ENCODE measurements at places on chromosomes 3 and 15.

DNA sequence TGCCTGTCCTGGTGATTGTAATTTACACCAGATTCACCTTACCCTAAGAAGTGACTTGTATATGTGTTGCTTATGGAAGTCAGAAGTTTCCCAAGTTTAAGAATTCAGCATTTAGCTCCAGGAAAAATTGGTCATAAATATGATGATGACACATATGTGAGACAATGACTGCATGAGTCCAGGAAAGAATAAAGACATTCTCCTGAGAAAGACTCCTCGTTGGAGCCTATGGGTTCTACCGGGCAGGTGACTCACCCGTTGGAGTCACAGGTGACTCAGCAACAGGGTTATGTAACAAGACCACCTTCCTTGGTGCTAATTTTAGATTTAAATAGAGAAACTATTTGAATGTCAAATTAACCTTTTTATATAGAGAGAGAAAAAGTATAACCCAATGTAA, 662.4 kb downstream of the FHIT start:
- no peak for DNase-seq

GRCh38 chr3:55207744-55208143, 279.4 kb downstream of the WNT5A start:
- no peak for DNase-seq

- DNase-seq = no peak
Observed at GRCh38 chr3:84442533-84442932, 516.3 kb upstream of the CADM2 start.

DNA sequence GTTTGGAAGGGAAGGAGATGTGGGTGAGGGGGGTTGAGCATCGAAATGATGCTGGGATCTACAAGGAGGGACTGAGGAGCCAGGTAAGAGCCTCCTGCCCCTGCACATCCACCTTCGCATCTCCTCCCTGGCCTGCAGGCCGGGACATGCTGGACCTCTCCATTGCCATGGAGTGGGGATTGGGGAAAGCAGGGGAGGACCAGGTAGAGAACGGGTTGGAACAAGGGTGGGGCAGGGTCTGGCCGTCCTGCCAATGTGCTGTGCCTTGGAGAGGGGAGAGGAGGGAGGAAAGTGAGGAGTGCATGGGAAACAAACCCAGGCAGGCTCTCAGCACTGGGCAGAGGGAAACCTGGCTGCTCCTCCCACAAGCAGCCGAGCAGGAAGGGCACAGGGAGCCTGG, 10.6 kb downstream of the PLA2G4B start:
- no peak for DNase-seq

DNA sequence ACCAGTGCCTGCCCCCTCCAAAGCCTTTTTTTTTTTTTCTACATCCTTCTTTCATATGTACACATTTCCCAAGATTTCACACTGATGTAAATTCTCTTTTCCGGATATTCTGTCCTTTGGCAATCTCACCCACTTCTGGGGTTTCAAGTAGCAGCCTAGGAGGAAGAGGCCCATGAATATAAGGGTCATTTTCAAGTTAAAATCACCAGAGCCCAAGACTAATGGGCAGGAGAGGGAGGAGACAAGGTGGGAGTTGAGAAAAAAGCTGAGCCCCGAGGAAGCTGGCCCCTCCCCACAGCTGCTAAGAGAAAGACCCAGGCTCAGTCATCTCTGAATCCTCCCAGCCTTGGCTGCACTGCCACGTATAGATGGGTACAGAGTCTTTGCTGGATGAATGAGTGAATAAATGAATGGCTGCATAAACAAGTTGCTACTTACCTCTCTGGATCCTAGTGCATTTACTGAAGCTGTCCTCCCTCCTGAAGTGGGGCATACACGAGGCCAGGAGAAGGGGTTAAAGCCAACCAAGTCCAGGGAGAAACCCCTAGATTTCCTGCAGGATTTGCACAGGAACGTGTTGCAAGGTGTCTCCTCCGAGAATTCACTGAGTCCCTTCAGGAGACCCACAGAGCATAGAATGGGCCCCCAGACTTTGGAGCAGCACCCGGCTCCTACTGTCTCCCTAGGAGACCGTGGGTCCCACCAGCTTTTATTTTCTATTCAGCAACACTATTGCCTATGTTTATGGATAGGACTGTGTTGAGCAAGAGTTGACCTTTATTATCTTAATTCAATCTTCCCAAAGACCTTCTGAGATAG, 100.8 kb upstream of the LIPC start:
- DNase-seq = no peak

GRCh38 chr3:13376091-13376490, 44.0 kb downstream of the NUP210 start:
- DNase-seq = no peak

GRCh38 chr3:175255698-175256097, 396.6 kb downstream of the NAALADL2 start:
- DNase-seq = no peak

DNA sequence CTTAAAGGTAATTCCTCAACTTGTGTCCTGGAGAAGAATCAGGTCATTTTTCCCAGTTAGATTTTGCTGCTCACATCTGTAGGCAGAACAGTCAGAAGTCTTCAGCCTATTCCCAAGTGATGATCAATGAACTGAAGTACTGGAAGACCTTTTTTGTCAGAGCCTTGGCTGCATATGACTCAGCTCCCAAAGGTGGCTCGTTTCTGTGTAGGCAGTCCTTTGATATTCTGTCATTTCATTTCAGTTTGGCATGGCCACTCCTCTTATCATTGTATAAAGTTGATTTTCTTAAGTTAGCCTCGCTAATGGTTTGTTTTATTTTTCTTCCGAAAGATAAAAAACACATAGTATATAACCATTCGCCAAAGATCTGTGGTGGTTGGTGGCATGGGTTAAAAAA, 90.7 kb downstream of the KLHL25 start:
- no peak for DNase-seq

GRCh38 chr3:109152320-109152719, 15.8 kb downstream of the C3orf85 start:
- DNase-seq = no peak

DNA sequence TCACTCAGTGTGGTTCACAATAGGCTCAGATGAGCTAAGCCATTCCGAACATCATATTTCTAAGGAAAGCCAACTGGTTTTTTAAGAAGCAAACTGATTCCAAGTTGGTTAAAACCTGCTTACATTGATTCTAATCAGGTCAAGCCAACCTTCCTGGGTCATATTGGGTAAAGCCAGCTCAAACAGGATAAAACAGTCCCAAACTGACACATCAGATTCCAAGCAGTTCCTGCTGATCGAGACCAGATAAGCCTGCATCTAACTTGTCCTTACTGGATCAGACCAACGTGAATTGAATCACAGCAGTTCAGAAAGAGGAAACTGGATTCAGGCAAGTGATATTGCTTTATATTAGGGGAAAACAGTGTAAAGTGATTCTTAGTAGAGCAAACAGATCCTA, 18.6 kb upstream of the THSD4 start:
- no peak for DNase-seq

- DNase-seq = no peak
Observed at GRCh38 chr3:9600597-9600996, 47.0 kb upstream of the LHFPL4 start.

GRCh38 chr15:35679186-35679585, 133.2 kb upstream of the DPH6 start:
- no peak for DNase-seq

- DNase-seq = no peak
Observed at GRCh38 chr3:51382076-51382745, 2.9 kb upstream of the MANF start.

Measured in activated CD8-positive, alpha-beta memory T cell treated with anti-CD3 and anti-CD28 coated beads for 1 hour (primary cell).